ELR (cell line): ENCODE measurements at places on chromosomes 16 and 17.

- DNase-seq: peak; percentile 99
Observed at GRCh38 chr17:50062293-50063243, 6.7 kb downstream of the ITGA3 start.

DNA sequence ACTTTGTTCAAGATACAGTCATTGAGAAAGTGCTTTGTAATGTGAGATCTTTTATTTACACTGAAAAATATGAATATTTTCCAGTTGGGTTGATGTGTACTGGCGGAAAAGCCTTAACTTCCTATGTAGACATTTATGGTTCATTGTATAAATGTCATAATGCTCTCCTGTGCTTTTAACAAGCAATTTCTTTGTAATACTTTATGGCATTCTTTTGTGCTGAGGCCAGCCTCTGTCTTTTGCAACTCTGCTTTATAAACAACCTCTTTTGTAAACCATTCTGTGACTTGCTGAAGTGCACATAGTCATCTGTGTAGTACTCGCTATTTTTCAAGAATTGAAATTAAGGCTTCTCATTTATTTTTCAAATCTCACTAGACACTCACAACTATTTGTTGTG is 291.2 kb downstream of the CDH11 start:
- DNase-seq: no peak

DNA sequence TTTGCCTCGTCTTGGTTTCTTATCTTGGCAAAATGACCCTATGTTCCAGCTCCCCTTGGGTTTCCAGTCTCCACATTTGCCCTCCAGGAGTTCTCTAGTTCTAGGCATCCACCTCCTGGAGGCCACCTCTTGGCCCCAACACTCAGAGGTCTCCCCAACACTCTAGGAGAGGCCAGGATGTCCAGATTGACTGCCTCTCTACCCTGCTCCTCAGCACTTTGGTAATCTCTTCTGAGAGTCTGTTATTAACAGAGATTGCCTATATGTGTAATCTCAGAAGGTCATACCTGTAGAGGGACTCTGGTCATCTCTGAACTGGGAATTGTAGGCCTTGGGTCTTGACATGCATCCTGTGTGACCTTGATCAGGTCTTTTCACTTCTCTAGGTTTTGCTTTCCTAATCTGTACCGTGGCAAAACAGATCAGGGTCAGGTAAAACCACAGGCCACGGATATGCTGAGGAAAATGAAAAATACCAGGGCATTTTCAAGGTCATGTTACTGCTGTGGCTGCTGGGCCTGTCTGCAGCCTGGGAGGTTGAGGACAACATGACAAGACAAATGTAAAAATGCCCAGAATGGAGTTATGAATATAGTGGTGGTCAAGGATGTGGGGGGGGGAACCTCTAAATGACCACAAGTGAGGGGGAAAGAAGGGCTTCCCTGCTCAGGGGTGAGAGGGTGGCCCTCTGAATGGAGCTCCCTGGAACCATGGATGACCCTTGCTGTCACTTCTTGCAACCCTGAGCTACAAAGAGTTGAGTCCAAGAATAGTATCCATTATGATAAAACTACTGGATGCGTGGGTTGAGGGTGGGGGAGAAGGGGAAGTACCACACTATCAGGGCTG is 5.0 kb upstream of the CCL4L2 start:
- no peak for DNase-seq

DNA sequence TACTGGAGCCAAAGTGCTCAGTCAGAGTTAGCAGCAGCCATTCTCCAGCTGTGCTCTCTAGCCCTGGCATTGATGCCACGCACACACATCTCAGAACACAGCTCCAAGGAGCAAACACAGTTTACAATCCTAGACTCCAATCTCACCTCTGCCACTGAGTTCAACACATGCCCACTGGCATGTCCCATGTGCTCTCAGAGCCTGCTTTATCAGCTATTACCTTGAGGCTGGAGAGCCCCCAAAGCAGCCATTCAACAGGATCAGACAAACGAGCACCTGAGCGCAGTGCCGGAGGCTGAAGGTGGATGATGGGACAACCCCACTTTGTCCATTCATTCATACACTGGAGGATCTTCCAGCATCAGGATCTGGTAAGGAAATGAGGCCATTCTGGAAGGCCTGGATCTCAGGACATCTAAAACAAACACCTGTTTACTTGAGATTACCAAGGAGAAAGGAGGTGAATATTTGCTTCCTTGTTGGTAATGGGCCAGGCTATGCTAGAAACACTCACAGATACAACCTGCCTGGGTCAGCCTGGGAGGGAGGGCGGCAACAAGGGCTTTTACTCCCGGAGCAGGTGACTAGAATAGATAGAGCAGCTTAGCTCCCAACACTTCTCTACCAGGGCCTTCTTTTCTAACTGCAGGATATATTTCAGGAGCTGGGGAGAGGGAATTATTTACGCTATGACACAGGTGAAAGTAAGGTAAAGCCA is 25.4 kb downstream of the RANBP10 start:
- DNase-seq: no peak

GRCh38 chr16:84458606-84459532 is 45.6 kb downstream of the MEAK7 start:
- DNase-seq: no peak
